NCI-H1105 (cell line): ENCODE measurements at places on chromosomes 7 and 10.

DNA sequence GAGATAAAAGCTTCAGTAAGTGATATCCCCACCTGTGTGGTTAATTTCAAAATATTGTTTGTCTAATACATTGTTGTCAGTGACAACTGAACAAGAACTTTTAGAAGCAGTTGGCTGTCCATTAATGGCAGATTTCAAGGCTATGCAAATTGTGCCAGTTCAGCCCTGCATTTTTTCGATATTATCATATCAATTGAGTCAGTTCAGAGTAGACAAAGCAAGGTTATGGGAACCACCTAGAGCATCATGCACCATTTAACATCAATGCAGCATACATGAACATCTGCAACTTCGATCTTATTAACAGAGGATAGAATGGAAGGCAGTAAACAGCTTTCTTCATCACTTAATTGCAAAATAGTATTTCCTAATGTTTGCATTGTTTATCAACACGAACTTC, 180.7 kb upstream of the KAT6B start:
- DNase-seq = no peak

GRCh38 chr10:7819121-7819460, 786 bp downstream of the TAF3 start:
- no peak for DNase-seq

DNA sequence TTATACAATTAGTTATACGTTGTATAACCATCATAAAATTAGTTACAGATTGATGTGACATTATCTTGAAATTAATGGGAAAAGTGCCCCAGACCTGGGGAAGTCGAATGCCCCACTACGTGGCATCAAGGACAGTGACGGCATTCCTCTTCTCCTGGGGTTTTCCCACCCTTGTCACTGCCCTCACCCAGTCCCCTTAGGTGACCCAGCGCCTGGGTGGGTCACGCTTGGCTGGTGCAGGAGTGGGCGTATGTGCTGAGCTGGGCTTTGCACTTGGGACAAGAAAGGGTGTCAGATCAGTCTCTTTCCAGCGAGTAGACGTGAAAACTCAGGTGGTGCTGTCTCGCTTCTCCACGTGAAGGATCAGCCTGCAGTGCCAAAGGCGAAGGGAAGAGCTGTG, 7.6 kb downstream of the FOXK1 start:
- no peak for DNase-seq

DNA sequence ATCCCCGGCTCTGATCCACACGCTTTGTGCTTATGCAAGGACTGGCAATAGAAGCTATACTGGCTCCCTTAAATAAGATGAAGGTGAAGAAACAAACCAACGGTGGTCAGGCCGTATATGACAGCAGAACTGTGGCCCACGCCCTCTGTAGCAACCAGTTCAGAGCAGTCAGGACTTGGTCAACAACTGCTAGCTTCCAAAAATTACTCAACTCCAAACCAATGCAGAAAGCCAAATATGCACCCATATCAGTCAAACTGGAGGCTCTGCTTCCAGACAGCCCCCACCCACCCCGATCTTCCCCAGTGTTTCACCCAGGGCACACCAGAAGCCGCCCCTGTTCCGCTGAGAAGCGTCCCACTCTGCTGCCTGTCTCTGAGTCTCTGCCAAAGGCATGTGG, 222.3 kb upstream of the MGMT start:
- no peak for DNase-seq

DNA sequence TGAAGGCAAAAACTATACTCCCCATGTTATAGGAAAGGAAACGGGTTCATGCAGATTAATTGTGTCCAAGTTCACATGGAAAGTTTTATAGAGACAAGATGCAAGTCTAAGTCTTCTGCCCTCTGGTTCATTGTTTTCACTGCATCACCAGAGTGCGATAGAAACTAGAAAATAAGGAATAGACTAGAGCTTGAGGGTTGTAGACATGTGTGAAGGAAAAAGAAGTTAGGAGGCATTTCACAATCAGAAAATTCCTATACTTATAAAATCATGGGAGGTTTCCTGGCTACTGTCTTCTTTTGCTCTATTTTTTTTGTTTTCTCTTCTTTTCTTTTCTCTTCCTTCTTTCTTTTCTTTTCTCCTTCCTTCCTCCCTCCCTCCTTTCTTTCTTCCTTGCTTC, 329.8 kb downstream of the PLXDC2 start:
- no peak for DNase-seq

DNA sequence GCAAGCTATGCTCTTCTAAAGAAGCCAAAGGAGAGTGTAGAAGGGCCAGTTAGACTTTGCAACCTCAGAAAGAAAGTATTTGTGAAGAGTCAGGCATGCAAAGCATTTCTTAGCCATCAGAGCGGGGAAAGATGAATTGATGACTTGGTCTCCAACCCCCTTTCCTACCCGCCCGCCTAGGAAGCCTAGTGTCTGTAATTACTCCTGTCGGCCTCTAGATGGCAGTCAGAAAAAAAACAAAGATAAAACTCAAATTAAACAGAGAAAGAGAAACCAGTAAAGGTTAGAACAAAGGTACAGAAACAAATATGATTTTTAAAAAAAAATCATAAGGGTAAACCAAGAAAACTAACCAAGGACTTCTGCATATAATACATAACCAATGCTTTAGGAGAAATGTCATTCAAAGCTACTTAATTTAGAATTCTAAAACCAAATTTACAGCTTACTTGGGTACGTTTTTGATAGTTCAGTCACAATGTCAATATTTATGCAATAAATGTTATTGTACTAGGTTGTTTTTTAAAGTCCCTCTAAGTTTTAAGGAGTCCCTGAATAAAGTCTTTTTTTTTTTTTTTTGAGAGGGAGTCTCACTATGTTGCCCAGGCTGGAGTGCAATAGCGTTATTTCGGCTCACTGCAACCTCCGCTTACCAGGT, 97.6 kb downstream of the LYZL1 start:
- DNase-seq = no peak

DNA sequence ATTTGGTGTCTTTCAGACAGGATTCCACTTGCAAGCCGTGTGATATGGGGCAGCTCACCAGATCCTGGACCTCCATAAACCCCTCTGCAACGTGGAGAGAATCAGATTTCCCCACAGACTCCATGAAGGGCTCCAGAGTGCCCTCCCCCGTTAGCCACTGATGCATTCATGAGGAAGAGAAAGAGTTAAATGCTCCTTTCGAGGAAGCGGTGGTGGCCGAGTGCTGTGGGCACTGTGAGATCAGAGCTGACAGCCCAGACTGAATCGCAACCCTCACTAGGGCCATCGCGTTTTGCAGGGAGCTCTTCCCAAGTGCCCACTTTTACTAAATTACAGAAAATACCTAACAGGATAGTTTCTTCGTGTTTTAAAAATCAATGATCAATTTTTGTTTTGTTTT, 226.3 kb upstream of the ZNF32 start:
- DNase-seq = no peak
